ENCODE measurements at places on chromosomes 2 and 18.

GRCh38 chr18:51630706-51631105 is 433.2 kb upstream of the MEX3C start:
- DNase-seq: no peak

- no peak for DNase-seq
These were observed 40.5 kb upstream of the NABP1 start for GRCh38 chr2:191637182-191638078.

DNA sequence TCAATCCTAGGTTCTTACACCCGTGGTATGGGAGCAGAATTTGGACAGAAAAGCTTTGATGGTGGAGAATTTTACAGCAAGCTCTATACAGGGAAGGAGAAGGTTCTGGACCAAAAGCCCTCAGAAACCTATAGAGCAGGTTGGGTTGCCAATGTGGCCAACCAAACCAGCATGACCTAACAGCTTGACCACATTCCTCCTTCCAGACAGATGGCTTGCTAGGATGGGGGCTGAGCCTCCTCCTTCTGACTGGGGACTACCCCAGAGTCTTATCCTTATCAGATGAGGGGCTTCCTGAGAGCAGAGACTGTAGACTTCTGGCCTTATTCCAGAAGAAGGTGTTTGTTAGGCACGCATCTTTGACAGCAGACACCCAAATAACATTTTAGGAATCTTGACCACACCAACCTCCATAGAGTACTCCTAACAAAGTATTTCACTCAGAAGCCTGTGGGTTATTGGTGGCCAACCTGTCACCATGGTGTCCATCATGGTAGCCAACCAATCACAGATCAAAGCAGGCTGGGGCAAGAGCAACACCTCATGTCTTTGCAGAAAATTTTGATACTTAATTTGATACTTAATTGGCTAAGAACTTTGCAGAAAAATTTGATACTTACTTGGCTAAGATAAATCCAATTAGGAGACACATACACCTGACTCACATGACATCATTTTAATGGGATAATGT is 34.8 kb upstream of the EPAS1 start:
- DNase-seq: no peak

- no peak for DNase-seq
These were observed 93.7 kb downstream of the DYNAP start for GRCh38 chr18:54684784-54685183.

DNA sequence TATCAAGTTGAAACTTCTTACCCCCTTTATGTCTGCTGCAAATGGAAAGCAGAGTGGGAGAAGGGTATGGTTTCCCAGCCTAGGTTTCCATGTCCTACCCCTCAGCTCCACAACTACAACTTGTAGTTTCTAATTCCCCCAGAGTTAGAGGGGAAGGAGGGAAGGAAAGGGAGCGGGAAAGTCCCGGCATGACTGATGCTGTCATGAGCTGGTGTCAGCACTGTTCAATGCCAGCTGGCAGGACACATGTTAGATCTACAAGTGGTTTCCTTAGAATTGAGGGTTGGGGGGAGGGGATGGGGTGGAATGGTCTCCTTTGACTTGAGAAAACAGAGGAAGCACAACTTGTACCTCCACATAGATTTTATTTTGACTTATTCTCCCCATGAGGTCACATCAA is 194.0 kb downstream of the MBD2 start:
- no peak for DNase-seq

GRCh38 chr18:47149457-47150028 is 757 bp downstream of the HDHD2 start:
- no peak for DNase-seq

GRCh38 chr18:58057291-58057965 is 13.4 kb downstream of the NEDD4L start:
- DNase-seq: no peak
